ENCODE measurements at places on chromosomes 1 and 21. TPM values are rescaled to one million over a fixed set of nuclear protein-coding genes. Genes with fewer than 3 reads are reported as not detected.

GRCh38 chr1:155941845-155942531, 550 bp downstream of the RXFP4 start:
- DNase-seq, result no peak

The ZMYND12 gene
- not detected for total RNA-seq

DNA sequence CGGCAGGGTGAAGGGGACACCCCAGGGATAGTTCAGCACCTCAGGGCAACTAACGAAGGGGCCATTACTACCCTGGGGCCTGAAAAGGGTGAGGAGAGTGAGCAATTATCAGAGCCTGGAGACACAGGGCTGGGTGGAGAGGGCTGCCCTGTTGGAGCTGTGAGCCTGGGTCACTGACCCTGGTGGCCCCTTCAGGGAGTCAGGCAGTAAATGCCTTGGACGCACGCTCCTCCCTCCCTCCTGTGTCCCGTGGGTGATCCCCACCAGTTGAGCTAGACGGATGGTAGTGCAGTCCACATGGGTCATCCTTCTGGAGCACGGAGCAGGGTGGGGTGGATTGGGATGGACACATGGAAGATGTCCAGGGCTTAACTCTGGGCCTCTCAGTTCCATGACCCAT, 305.3 kb downstream of the PTPRU start:
- DNase-seq, result no peak

GRCh38 chr1:239678181-239678580, 291.8 kb downstream of the CHRM3 start:
- DNase-seq, result no peak

- DNase-seq, result peak; percentile 35
Measured at GRCh38 chr21:25733859-25734653, 648 bp downstream of the ATP5PF start.
